ENCODE measurements at places on chromosomes 2 and 18. TPM values are rescaled to one million over a fixed set of nuclear protein-coding genes. Genes with fewer than 3 reads are reported as not detected.

DNA sequence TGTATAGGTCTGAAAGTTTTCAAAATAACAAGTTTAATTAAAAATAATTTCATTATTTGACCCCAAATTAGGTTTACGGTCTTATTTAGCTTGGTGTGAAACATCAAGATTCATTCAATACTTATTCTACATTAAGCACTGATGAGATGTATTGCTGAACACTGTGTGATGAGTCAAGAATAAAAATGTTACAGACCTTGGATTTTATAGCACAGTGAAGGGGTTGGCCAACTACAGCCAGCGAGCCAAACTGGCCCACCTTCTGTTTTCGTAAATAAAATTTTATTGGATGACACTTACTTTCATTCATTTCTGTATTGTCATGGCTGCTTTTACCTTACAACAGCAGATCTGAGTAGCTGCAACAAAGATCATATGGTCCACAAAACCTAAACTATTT, 8.3 kb downstream of the PPP4R1 start:
- peaks cover 12% of the 10 kb centered on the region for H3K36me3 ChIP-seq
- H3K27ac ChIP-seq: no peak overlapping the region
- no peak for DNase-seq
- H3K4me1 ChIP-seq: peaks cover 11% of the 10 kb centered on the region
- H3K27me3 ChIP-seq: no peaks in the 10 kb centered on the region
- H3K4me3 ChIP-seq: no peak overlapping the region

DNA sequence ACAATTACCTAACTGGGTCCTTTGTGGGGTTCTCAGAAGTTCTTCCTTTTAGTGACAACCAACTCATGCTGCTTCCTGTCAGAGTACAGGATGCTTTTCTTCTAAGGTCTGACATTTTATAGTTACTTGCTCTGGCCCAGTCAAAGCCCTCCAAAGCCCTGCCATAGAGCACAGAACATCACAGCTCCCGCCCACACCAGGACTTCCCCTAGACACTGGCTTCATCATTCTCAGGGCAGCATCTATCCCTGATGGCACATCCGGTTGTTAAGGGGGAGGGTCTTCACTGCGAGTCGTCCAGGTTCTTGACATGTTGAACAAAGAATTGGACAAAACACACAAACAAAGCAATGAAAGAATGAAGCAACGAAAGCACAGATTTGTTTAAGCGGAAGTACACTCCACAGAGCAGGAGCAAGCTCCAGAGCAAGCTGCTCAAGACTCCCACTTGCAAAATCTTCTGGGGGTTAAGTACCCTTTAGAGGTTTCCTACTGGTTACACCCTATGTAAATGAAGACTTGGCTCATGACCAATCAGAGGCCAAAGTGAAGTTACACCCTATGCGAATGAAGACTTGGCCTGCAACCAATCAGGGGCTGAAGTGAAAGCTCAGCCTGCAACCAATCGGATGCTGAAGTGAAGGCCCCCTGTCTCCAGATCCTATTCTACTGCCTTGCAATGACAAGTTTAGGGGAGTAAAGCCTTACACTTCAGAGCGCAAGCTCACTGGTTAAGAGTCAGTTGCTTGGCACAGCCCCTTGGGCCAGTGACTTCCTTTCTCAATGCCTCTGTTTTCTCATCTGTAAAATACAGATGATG, 79.0 kb downstream of the HDAC4 start:
- peaks cover 79% of the 10 kb centered on the region for H3K4me1 ChIP-seq
- peaks cover 23% of the 10 kb centered on the region for H3K36me3 ChIP-seq
- no peaks in the 10 kb centered on the region for H3K27me3 ChIP-seq
- peak; percentile 76 for DNase-seq

DNA sequence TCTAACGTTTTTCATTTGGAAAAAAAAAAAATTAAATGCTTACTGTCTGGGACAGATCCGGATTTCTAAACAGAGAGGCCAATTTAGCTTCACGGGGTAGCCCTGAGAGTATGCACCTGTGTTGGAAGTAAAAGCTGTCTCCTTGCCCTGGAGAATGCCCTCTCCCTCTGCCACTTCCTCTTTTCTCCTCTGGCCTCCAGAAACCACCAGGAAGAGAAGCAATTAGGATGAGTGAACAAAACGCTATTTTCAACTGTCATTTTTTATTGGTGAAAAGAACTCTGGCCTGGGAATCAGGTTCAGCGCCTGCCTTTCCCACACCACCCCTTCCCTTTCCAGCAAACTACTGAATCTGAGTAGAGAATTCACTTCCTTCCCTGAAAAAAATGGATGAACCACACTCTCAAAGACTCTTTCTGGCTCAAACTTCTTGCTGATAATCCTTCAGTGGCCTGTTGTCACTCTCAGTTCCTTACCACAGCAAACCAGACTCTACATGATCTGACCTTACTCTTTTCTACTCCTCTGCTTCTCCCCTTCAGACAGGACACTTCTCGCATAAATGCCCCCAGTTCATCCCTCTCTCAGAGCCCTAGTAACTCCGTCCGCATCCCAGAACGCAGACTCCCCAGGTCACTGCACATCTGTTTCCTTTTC, 29.8 kb downstream of the KLF7 start:
- no peak overlapping the region for H3K27ac ChIP-seq
- no peak for DNase-seq
- H3K27me3 ChIP-seq: peaks cover 5% of the 10 kb centered on the region
- H3K36me3 ChIP-seq: no peaks in the 10 kb centered on the region
- H3K4me3 ChIP-seq: no peak overlapping the region

GRCh38 chr2:231590614-231591013, 2.0 kb upstream of the TEX44 start:
- peaks cover 2% of the 10 kb centered on the region for H3K27me3 ChIP-seq
- H3K4me1 ChIP-seq: no peaks in the 10 kb centered on the region
- H3K27ac ChIP-seq: no peak overlapping the region
- H3K4me3 ChIP-seq: no peak overlapping the region
- DNase-seq: no peak

GRCh38 chr2:12651641-12652040, 65.1 kb upstream of the TRIB2 start:
- no peak overlapping the region for H3K4me3 ChIP-seq
- DNase-seq: no peak
- H3K4me1 ChIP-seq: no peaks in the 10 kb centered on the region
- H3K36me3 ChIP-seq: no peaks in the 10 kb centered on the region
- H3K27me3 ChIP-seq: no peaks in the 10 kb centered on the region

DNA sequence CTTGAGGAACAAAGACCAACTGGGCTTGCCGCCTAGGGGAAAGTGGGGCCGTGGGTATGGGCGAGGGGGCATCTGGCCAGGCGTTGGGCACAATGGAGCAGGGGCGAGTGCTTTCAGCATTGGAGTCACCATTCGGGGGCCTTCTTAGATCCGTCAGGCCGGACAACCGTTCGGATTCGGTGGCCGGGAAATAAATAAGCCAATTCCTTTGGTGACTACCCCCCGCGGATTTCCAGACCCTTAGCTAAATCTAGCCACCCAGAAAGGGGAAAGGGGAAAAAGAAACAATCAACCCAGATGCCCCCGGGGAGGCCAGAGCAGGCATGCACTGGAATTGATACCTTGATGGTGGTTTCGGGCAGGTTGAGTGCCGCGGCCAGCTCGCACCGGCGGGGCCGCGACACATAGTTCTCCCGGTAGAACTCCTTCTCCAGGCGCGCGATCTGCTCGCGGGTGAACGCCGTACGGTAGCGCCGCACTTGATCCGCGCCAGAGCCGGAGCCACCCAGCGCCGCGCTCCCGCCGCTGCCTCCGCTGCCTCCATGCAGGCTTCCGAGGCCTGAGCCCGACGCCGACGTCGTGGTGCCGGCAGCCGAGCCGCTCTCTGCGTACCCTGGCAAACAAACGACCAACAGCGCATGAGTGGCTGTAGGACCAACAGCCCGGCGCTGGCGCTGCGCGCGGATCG, 1.8 kb downstream of the EVX2 start:
- DNase-seq: no peak
- H3K4me1 ChIP-seq: peaks cover 10% of the 10 kb centered on the region
- peak overlapping the region; percentile 74 for H3K27ac ChIP-seq
- H3K4me3 ChIP-seq: peak overlapping the region; percentile 24
- H3K36me3 ChIP-seq: peaks cover 5% of the 10 kb centered on the region
- H3K27me3 ChIP-seq: peaks cover 84% of the 10 kb centered on the region

The MTA3 gene
- 22.8 TPM for total RNA-seq

The MPHOSPH10 gene
- 24.2 TPM for total RNA-seq
